ENCODE measurements at places on chromosomes 1 and 21.
A peak's percentile ranks its signal among the peaks of the same experiment; 100 is the strongest.

- no peak for DNase-seq
Observed at GRCh38 chr1:70727886-70728489, 316.9 kb downstream of the CTH start.

GRCh38 chr1:86741947-86742572 lies 37.7 kb downstream of the SH3GLB1 start:
- peak; percentile 60 for DNase-seq

DNA sequence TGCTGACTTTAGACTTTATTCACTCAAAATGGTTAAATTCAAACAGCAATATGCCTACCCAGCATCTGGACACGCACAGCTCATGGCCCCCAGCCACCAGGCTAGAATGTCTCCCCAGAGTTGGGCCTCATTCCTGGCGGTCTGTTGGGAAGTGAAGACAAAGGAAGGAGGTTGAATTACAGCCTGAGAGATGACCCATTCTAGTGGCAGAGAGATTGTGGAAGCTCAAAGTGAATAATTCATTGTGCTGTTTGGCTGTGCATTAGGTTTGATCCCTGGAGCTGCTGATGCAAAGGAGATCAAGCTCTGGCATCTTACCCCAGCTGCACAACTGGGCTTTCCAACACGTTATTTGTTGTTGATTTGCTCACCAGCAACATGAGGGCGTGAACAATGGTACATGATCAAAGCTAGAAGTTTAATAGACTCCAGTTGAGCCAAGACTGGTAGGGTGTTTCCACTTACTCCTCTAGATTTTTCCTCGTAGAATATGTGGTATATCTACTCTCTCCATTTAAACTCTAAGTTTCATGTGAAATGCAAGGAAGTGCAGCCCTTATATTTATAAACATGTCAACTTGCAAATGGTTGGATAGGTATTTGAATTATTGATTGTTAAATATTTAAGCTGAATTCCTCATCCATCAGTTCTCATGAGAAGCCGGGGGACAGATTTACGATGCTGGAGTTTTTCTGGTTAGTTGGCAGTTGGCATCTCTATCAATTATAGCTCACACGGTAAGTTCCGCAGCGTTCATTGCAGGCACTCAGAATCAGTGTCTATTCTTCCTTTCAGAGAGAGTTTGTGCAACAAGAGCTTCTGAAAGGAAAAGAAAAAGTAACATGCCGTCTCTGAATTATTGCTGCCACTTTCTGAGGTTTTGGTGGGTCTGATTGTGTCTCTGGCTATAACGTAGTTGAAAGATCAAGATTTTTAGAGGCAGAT lies 222.7 kb downstream of the TM2D1 start:
- no peak for DNase-seq

GRCh38 chr1:209302779-209303568 lies 280.5 kb upstream of the CAMK1G start:
- DNase-seq: no peak

- DNase-seq: no peak
Observed at GRCh38 chr1:73771396-73771795, 426.6 kb downstream of the LRRIQ3 start.

GRCh38 chr1:24558902-24559791 lies 3.3 kb downstream of the NCMAP start:
- peak; percentile 85 for DNase-seq

GRCh38 chr1:166032572-166033371 lies 134.0 kb downstream of the FAM78B start:
- no peak for DNase-seq

- DNase-seq: no peak
Observed at GRCh38 chr21:45471525-45472221, 66.7 kb downstream of the COL18A1 start.

DNA sequence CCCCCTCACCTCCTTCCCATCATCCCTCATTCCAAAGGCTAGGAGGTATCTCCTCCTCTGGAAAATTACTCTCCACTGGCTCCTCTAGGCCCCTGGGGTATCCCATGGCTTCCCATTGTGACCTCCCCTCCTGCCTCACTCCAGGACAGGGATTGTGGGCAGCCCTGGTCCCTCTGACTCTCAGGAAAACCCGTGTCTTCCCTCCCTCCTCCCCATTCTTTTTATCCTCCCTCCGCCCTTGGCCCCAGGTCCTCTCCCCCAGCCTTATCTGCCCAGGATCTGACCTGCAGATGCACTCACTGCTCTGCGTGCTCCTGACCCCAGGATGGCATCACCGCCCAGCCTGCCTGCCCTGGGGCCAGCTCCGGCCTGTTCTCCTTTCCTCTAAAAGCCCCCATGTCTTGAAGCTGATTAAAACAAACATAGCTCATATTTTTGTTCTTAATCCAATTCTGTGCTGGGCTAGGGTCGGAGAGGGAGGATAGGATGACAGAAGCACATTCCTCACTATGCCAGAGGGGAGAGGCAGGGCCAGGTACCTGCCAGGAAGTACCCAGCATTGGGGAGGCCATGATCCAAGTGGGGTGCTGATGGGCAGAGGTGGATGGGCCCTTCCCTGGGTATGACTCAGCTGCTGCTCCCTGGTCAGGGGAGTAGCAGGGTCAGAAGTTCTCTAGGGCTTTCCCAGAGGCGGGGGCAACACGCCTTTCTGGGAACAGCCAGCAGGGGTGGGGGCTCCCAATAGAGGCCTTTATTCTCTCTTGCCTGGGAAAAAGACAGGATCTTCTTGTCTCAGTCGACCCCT lies 13.8 kb upstream of the UBL4B start:
- DNase-seq: no peak
